ENCODE measurements at places on chromosomes 12 and 14.
A peak's percentile ranks its signal among the peaks of the same experiment; 100 is the strongest.

DNA sequence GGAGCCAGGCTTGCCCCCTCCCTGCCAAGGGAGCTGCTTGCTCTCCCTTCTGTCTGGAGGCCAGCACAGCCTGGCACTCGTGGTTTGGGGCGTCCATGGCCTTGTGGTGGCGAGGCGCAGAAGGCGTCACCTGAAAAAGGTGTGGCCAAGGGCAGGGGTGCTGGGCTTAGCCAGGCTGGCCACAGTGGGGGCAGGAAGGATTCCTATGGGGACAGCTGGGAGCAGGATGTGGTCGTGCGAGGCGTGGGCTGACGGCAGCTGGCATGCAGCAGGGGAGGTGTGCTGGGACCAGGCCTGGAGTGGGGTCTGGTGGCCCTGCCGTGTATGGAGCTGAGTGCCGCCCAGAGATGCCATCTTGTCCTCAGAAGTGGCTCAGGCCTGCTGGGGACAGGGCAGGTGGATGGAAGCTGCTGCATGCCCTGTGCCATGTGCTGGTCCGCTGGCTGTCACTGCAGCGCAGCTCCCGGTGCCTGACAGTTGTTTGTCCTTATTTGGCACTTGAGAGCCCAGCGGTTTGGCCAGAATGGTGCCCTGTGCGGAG lies 30.0 kb downstream of the SH2B3 start:
- DNase-seq = peak; percentile 20

- DNase-seq = no peak
These were observed 143.8 kb downstream of the ACSS3 start for GRCh38 chr12:81221681-81222080.

DNA sequence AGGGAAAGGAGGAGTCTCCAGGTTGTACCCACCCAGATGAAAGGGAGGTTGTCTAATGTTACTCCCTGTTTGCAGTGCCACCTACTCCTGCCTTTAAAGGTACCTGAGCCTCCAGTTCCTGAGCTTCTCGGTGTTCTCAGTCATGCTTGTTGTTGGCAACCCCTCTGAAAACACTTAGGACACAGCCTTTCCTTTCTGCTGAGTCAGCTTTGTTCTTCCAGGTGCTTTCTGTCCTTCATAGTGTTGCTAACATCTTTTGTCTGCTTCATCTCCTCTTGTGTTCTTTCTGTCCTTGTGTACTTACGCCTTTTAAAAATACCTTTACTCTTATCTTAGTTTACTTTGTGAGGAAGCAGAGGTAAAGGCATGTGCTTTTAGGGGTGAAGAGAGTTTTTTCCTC lies 97.0 kb upstream of the NEDD1 start:
- no peak for DNase-seq

DNA sequence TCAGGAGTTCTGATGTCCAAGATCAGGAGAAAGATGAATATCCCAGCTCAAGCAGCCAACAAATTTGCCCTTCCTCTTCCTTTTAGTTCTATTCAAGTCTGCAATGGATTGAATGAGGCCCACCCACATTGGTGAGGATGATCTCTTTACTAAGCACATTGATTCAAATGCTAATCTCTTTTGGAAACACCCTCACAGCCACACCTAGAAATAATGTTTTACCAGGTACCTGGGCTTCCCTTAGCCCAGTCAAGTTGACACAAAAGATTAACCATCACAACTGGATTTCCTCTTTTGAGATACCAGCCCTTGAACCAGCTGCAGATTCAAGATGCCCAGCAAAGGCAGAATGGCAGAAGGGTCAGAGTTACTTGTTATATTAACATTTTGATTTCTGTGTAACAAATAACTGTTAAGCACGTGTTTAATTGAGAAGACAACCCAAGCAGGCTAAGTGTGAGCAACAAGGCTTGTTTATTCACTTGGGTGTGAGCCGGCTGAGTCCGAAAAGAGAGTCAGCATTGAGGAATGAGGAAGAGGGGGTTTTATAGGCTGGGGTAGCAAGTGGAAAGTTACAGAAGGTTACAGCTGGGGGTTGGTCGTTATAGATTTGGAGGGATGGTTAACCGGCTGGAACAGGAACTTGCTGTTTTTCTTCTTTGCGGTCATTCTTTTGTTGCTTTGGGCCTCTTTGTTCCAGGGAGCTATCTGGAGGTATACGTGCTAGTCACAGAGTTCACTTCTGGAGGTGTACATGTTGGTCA lies 180.3 kb downstream of the EMP1 start:
- DNase-seq = peak; percentile 53

DNA sequence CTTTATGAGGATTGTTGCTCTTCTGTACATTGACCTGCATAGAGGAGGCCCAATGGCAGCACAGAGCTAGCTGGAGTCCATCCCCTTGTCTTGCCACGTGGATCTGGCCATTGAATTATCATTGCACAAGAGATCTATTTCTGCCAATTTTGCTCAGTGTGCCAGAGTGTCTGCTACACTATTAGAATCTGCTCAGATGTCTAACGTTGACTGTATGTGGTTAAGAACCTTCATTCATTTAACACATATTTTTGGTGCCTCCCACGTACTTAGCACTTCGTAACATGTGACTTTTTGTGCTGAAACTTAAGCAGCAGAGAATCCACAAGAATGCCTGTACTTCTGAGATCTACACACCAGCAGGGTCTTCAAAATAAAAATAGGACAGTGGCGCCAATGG lies 166.0 kb upstream of the VASH1 start:
- DNase-seq = no peak

GRCh38 chr12:117347588-117347987 lies 13.8 kb downstream of the NOS1 start:
- DNase-seq = no peak

GRCh38 chr12:26846416-26846815 lies 13.4 kb upstream of the ITPR2 start:
- no peak for DNase-seq

- no peak for DNase-seq
These were observed 325.2 kb upstream of the DIO2 start for GRCh38 chr14:80536456-80536855.

DNA sequence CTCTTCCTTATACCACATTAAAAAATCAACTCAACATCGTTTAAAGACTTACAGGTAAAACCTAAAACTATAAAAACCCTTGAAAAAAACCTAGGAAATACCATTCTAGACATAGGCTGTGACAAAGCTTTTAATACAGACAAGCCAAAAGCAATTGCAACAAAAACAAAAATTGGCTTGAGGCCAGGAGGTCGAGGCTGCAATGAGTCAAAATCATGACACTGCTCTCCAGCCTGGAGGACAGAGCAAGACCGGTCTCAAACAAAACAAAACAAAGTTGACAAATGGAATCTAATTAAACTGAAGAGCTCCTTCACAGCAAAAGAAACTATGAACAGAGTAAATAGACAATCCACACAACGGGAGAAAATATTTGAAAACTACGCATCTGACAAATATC lies 1057.8 kb downstream of the FSCB start:
- DNase-seq = no peak

DNA sequence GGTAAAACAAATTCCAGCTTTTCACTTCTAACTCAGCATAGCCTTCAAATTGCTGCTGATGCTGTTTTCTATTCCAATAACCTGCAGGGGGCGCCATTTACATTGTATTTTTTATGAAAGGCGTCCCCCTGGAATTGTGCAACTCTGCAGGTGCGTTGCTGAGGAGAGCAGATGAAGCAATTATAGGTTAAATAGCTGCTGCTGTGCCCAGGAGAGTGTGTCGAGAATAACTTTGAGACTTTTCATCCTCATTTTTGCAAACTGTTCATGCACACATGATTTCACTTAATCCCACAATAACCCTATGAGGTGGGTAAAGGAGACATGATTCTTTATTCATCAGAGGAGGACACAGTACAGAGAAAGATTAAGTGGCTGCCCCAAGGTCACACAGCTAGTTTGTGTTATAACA lies 75.7 kb downstream of the MYRFL start:
- peak; percentile 33 for DNase-seq

- no peak for DNase-seq
These were observed 268.4 kb upstream of the FKBP4 start for GRCh38 chr12:2526371-2526770.

- DNase-seq = no peak
These were observed 74.2 kb upstream of the ZFP36L1 start for GRCh38 chr14:68866991-68867533.

GRCh38 chr12:943051-943450 lies 6.4 kb downstream of the RAD52 start:
- DNase-seq = no peak

GRCh38 chr14:99363616-99364290 lies 91.8 kb upstream of the BCL11B start:
- DNase-seq = no peak

DNA sequence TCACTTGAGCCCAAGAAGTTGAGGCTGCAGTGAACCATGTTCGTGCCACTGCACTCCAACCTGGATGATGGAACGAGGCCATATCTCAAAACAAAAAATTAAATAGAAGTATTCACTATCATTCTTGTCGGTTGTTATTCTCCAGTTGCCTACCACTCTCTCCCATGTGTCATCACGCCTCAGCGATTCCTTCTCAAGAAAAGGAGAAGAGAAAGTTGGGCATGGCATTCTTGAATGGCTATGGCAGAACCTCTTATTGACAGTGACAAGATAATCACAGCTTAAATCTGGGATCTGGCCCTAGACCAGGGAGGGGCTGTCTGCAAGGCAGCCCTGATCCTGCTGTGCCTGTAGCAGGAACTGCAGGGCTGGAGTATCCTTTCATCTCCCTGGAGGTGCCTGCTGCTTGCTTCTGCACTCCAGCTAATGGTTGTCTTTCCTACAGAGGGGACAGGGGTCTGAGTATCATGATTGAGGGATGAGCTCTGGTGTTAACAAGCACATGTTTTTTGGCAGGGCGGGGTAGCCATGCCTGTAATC lies 12.8 kb upstream of the MLEC start:
- DNase-seq = no peak

DNA sequence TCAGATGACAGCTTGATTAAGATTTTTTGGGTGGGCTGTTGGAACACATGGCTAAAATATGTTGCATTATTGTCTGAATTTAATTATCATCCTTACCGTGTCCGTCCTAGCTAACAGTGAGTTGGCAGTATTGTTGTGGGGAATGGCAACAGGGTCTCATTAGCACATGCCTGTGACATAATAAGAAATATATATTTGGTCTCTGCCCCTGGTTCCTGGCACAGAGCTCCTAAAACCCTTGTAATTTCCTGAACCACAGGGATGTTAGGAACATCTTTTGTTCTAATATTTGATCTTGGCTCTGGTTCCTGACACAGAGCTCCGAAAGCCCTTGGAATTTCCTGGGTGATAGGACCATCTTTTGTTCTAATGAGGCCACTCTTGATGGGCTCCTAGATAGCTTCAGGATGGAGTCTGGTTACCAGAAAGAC lies 76.0 kb downstream of the SYNE2 start:
- no peak for DNase-seq

DNA sequence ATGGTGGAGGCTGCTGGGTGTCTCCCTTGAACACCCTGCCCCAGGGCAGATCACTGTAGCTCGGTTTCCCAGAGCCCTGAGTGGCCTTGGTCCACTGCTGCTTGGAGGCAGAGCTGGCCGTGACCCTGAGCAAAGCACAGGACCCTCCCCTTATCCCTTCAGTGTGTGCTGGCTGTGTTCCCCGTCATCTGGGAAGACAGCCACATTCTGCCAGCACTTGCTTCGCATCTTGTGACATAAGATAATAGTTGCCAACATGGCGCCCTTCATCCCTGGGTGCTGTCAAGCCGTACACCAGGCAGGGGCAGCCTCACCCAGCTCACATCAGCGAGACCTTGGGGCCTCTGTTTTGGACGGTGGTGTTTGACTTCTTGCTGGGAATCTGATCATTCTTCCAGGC lies 12.1 kb upstream of the ALDH2 start:
- no peak for DNase-seq

DNA sequence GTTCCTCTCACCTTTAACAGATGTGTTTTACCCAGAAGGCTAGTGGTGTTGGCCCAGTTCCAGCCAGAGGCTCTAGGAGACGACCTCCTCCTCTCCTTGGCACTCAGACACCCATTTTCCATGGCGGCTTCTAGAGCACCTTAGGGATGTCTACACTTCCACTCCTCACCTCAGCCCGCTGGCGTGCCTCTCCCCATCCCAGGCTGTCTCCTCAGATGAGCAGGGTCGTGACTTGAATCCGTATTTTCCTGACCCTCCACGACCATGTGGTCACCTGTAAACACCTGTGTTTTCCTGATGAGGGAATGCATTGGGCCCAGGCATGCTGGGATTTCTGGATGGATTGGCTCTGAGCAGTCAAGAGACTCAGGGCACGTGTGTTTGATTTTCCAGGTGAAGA lies 21.8 kb upstream of the RIN3 start:
- no peak for DNase-seq

DNA sequence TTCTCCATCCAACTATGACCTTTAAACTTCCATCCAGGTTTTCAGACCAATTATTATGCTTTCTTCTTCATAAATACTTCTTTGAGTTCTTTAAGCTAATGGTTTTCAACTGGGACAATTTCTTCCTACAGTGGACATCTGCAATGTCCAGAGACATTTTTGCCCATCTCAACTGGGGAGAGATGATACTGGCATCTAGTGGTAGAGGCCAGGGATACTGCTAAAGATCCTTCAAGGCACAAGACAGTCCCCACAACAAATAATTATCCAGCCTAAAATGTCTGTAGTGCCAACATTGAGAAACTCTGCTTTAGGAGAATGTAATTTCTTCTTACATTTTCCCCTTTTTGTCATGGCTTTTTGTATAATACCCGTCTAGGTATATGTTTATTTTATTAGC lies 10.6 kb downstream of the TRHDE start:
- no peak for DNase-seq

DNA sequence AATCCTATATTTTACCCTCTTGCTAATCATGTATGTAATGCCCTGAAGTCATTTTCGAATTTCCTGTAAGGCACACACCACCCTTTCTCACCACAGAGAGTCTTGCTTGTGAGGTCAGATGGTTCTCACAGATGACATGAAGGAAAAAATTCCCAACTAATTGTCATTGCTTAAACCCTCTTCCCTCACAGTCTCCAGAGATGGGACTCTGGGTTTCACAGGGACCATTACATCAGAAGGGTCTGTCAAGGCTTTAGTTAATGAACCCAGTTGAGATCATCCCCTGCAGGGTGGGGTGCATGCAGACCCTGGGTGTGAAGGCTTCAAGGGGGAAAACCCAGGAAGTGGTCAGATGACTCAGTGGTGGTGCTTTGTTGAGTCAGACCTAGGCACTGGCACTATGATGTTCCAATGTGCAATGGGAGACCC lies 229.6 kb downstream of the BCAT1 start:
- DNase-seq = peak; percentile 92

DNA sequence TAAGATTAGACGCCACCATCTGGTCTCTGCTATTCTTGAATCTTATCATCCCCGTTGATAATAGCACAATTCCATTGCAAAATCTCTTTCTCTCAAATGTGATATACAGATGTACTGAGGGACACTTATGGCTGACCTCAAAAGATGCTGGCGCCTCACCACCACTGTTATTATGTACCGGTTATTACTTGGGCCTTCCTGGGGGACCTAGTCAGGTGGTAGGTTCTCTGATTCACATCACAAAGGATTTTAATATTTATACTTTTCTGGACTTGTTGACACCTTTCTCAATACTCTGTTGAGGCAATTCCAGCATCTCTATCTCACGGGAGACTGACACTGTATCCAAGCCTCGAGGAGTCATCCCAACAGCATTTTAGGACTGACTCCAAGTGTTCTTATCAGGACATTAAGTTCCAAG lies 21.3 kb upstream of the FAM234B start:
- no peak for DNase-seq

GRCh38 chr12:15987696-15988095 lies 76.6 kb downstream of the DERA start:
- DNase-seq = no peak
